ENCODE measurements at places on chromosomes 4 and X.

DNA sequence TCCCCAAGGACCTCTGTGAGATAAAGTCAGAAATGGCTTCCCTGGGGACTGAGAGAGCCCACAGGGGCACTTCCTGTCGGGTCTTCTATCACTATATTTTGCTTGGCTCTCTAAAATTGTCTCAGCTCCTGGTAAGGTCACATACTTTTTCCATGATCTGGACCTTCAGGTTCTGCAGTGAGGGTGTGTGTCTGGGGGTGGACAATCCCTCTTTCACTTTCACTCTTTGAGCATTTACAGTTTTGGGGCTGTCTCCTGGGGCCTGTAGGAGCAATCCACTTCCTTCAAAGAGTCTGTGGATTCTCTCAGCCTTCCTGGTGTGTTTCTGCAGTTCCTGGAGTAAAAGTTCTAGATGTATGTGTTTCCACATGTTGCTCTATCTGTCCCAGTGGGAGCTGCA, 335.7 kb downstream of the FSTL5 start:
- no peak for DNase-seq

DNA sequence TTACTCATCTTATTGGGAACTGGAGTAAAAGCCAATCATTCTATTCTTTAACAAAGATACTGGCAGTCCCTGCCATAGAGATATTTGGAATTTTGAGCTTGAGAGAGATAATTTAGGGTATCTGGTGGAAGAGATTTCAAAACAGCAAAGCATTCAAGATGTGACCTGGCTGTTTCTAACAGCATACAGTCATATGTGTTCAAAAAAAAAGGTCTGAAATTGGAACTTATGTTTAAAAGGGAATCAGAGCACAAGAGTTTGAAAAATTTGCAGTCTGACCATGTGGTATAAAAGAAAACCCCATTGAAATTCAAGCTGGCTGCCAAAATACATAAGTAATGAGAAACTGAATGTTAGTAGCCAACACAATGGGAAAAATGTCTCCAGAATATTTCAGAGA, 42.2 kb downstream of the UGT2B10 start:
- DNase-seq = no peak

DNA sequence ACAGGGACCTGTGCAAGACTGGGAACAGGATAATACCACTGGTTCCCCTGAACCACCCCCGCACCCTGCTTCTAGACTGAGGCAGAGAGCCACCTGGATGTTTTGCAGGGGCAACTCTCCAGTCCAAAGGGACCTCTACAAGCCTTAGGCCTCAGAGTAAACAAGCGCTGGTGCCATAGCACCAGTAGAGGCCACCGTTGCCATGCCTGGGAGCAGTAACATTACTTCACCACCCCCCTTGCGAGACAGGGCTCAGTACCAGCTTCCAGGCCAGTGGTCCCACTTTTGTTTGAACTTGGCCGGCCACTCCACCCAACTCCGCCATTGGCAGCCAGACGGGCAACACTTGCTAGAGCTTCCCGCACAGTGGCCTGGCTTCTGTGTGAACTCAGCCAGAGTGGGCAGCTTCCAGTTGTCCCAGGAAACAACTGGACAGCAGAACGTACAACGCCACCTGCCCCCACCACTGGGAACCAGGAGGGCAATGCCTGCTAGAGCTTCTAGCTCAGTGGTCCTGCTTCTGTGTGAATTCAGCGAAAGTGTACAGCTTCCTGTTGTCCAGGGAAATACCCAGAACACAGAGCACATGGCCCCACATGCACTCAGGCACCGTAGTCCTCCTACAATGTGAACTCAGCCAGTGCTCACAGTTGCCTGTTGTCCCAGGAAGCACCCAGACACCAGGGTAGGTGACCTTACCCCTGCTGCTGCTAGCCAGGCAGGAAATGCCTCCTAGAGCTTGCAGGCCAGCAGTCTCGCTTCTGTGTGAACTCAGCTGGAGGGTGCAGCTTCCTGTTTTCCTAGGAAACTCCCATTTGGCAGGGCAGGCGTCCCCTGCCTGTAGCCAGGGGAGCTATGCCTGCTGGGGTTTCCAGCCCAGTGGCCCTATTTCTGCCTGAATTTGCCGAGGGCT, 39.9 kb upstream of the PCDH19 start:
- DNase-seq = no peak

DNA sequence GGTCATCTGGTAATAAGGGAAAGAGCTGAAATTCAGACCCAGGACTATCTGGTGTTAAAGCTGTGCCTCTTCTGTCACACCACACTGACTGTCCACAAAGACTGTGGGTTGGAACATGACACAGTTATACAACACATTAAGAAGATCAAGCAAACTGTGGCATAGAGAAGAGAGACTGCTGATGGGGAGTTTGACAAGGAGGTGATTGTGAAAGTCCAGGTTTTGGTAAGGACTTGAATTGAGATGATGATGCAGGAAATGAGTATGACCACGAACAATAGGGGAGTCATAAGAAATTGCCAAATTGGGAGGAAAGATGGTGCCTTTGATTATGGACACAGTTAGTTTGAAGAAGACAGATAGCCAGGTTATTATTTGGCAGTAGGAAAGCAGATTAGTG, 163.4 kb downstream of the PDGFRA start:
- DNase-seq = no peak

DNA sequence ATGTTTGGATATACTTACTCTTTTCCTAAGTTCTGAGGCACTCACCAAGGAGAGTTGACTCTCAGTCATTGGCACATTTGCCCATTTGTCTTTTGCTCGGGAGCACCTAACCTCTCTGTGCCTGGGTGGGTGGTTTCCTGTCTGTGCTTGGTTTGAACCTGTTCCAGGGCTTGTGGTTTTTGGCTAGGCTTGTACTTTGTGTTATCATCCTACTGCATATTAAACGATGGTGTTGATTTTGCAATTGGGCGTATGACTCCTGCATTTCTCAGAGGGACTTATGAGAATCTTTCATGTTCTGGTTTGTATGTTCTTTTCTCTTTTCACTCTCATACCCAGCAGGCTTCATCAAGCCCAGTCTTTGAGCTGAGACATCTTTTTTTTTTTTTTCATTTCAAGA, 161.7 kb downstream of the BTC start:
- peak; percentile 3 for DNase-seq

DNA sequence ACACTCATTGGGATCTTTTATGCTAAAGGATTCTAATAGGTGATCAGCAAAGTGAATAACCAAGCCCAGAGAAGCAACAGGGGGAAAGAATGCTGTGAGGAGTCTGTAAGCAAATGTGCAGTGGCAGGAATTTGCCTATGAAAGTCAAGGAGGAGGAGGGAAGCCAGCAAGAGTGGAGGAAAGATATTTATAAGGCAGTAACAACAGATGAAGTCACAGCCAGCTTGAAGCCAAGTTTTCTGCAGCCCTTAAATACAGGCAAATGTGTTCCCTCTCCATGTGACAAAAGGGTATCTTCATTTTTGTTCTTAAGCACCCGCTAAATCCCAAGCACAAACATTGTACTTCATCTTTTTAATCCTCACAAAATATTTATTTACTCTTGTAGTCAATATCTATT, 275.0 kb upstream of the CLNK start:
- no peak for DNase-seq

DNA sequence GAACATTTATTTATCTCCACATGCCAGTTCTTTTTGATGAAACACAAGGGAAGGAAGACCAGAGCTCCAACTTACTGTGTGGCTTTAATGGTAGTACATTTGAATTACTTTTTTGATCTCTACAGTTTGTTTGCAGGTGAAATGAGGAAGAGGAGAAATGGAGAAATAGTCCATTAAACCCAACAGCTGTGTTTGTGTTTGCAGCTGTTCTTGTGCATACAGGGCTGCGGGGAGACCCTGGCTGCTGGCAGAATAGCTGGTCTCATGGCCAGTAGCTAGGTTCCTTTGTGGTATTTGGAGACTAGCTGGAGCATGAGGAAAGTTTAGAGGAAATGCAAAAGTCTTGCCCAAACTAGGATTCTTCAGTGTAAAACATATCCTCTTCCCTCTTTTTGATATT, 374.8 kb downstream of the GPAT3 start:
- DNase-seq = no peak

GRCh38 chr4:74669702-74670101, 124.6 kb downstream of the BTC start:
- DNase-seq = no peak

DNA sequence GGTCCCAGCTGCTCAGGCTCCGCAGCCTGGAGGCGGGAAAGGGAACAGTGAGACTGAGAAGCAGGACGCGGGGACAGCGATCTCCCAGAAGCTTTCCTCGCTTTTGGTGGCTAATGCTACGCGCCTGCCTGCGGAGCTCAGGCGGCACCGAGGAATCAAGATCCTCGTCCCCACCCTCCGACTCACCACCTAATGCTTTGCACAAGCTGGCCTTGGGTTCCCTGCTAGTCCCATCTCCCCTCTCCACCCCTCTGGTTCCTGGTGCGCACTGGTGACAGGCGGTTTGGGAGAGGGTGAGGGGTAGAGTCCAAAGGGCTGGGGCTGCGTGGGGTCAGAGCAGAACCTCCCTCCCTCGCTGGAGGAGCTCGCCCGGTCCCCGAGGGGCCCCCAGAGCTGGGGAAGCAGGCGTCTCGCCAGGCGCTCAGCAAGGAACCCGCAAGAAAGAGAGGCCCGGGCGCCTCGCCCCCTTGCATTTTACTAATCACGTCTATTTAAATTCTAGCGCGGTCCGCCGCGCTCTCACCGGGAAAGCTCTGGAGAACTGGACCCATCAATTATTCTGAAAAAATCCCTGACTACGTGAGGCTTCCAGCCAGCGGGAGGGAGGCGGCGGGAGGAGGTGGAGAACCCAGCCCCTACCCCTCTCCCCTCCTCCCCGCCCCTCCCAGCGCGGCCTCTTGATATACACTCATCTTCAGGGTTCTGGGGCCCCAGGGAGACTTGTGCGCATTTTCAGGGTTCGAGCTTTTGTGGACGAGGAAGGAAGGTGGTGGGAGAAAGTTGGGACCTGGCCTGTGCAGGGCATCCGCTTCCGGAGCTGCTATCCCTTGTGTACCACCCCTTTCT, 9.1 kb downstream of the POU4F2 start:
- no peak for DNase-seq

Measured in activated CD4-positive, alpha-beta T cell treated with anti-CD3 and anti-CD28 coated beads, Interleukin-2, amount 50 U/mL, for 16 hours (primary cell).